ENCODE measurements at places on chromosomes 4 and X. TPM values are rescaled to one million over a fixed set of nuclear protein-coding genes. Genes with fewer than 3 reads are reported as not detected.

Gene NEUROG2
- not detected for total RNA-seq

- no peak overlapping the region for H3K27ac ChIP-seq
- no peak overlapping the region for H3K4me3 ChIP-seq
- peaks cover 13% of the 10 kb centered on the region for H3K4me1 ChIP-seq
- no peaks in the 10 kb centered on the region for H3K36me3 ChIP-seq
Observed at GRCh38 chr4:48748949-48749596, 31.0 kb downstream of the FRYL start.

DNA sequence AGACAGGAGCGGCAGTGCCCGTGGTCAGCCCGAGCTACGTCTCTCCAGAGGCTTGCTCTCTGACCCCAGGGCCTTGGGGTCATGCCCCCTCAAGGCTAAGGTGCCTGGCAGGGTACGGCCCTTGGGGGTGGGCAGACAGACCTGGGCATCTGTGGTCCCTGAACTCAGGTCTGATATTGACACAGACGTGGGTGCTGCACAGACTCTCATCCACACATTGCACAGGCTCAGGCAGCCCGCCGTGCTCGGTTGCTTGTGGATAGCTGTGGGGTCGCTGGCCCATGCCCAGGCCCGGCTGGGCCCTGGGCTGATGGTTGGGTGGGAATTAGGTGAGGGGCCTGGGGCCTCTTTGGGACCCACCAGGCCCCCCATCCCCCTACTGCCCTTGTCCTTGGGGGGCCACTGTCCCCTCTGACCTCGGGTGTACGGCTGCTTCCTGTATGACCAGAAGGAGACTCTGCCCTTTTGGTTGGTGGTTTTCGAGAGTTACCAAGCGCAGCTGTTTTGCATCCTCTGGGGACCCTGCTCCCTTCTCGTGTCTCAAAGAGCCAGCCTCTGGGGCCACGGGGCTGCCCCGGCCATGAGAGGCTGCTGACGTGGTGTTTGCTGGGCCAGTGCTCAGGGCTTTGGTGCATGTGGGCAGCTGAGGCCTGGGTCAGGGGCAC is 10.1 kb downstream of the FGFRL1 start:
- H3K4me1 ChIP-seq, result no peaks in the 10 kb centered on the region
- DNase-seq, result no peak
- no peak overlapping the region for H3K4me3 ChIP-seq

GRCh38 chr4:137674066-137674465 is 141.8 kb upstream of the PCDH18 start:
- H3K27ac ChIP-seq, result no peak overlapping the region
- H3K4me3 ChIP-seq, result no peak overlapping the region
- no peaks in the 10 kb centered on the region for H3K4me1 ChIP-seq

All from aorta (tissue), 5 donors.